ENCODE measurements at places on chromosomes 6 and 20.

GRCh38 chr6:11094941-11095340 is 1.3 kb downstream of the SMIM13 start:
- no peak for DNase-seq

DNA sequence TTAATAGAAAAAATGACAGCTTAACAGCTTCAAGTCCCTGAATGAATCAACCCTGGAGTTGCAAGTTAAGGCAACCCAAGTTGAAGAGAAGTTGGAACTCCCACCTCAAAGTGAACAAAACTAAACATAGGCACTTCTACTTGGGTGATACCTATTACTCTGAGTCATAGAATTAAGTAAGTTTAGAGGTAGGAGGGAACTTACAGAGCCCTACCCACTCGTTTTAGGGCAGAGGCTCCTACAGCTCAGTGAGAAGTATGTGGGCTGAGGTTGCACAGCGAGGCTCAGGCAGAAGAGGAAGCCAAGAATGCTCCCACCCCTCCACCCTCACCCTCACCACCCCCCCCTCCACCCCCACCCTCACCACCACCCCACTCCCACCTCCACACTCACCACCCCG is 42.2 kb downstream of the NFATC2 start:
- DNase-seq, result peak; percentile 83

DNA sequence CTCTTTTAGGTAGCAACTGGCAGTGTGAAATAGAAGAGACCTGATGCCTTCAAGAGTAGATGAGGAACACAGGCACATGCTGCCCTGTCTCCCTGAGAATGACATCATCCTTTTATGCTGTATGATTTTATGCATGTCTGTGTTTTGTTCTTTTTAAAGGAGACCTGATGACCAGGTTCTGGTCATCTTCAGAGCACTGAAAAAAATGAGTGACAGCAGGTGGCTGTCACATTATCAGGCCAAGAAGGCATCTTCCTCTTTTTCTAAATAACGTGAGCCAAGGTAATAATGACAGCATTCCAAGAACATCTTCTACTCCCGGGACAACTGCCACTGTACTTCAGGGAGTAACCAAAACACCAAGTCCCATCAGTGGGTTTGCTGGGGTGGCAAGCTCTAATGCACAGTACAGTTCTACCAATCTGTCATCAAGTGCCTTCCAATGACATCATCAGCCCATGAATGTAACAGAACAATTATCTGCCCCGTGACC is 28.9 kb downstream of the CNKSR3 start:
- DNase-seq, result peak; percentile 17

- DNase-seq, result no peak
Measured at GRCh38 chr6:83097675-83098074, 30.2 kb downstream of the DOP1A start.

- no peak for DNase-seq
Measured at GRCh38 chr6:150687508-150687907, 87.8 kb downstream of the PLEKHG1 start.

DNA sequence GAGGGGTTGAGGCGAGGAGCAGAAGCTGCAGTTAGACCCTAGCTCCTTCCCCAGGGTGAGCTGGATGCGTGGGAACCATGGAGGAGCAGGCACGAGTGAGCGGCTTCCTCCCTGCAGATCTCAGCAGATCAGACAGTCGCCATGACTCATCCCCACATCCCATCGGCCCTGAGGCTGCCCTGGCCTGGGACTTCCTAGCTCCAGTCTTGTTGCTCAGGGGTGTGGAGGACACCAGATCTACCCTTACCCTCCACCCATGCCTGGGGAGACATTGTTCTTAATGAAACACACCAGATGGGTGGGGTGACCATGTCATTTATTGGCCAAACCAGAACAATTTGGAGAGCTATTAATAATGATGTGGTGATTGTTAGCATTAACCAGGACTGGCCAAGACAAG is 36.3 kb upstream of the TGM2 start:
- peak; percentile 55 for DNase-seq

GRCh38 chr20:46363874-46364669 is 42.3 kb downstream of the ELMO2 start:
- peak; percentile 71 for DNase-seq

DNA sequence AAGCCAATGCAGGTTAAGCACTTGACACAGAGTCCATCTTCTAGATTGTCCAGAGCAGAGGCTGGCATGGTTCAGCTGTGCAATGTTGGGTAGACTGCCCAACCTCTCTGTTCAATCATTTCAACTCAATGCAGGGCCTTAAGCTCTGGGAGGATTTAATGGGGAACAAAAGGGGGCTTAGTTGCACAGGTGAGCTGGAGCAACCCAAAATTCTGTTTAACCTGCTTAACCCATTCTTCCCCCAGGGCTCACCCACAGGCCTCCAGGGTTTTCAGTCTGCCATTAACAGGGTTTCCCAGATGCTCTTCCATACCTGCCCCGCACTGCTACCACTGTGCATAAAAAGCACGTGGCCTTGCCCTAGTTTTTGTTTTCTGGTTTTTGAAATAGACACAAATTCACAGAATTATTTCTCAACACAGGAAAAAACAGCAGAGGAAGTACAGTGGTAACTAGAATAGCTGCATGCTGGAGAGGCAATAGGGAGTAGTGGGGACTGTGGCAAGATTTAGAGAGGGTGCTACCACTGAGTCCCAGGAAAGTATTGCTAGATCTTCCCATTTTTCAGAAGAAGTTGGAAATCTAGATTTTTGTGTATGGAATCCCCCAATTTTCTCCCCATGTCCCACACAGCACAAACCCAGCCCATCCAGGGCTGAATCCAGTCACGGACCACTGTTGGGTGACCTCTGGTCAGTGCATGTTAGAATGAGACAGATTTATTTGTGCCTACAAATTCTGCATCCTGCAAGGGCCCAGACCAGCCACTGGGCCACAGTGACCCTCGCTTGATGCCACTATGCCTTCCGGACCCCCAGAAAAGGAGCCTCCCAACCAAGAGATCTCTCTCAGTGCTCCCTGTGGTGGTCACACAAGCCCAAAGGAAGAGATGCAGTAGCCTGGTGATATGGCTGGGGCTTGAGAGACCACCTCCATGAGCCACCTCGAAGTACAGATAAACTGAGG is 4.6 kb downstream of the PTGIS start:
- DNase-seq, result peak; percentile 14

GRCh38 chr6:1123386-1124375 is 188.2 kb upstream of the FOXQ1 start:
- no peak for DNase-seq

- no peak for DNase-seq
Measured at GRCh38 chr6:165746331-165746730, 83.3 kb upstream of the PDE10A start.

GRCh38 chr6:9332241-9332780 is 897.0 kb upstream of the SLC35B3 start:
- no peak for DNase-seq

- peak; percentile 44 for DNase-seq
Measured at GRCh38 chr6:87714093-87714842, 12.2 kb upstream of the AKIRIN2 start.

GRCh38 chr6:130676773-130677144 is 150.4 kb upstream of the SMLR1 start:
- no peak for DNase-seq

GRCh38 chr6:131470534-131470933 is 102.5 kb upstream of the ARG1 start:
- no peak for DNase-seq

DNA sequence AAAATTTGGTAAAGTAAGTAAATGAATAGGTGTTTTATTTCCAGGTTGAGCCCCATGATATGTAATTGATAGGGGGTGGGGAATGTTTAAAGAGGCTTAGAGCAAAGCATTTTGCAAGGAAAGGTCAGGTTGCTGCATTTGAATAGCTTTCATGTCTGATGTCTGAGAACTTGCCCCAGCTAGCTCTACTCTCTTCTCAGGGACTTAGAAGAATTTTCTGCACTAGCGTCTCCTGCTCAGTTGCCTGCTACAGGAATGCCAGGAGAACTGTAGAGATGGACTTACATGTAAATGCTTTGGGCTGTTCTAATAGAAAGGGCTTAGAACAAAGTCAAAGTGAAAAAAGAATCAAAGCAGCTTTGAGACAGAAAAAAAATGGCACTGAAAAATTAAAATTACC is 35.5 kb downstream of the TRMT6 start:
- DNase-seq, result no peak

DNA sequence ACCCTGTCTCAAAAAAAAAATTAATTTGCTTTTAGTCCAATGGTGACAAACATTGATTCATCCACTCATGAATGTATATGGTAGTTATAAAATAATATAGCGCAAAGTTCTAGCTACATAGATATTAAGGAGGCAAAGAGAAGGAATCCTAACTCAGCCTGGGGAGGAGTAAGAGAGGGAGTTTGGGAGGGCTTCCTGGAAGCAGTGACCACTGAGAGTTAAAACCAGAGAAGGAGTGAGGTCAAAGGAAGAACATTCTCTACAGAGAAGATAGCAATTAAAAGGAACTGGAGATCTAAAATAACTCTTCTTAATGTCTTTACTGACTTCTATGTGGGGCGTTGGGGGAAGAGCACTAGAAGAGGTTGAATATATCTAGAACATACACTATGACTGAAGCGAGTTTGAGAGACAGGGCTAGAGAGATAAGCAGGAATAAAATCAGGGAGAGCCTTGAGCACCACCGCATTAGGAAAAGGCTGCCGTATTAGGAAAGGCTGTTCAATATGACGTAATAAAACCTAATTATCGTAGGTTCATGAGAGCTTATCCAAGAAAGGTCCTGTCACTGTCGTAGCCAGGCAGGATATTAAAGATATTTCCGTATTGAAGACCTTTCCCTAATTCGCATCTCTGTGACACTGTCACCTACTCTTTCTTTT is 81.8 kb upstream of the CNKSR3 start:
- DNase-seq, result no peak

DNA sequence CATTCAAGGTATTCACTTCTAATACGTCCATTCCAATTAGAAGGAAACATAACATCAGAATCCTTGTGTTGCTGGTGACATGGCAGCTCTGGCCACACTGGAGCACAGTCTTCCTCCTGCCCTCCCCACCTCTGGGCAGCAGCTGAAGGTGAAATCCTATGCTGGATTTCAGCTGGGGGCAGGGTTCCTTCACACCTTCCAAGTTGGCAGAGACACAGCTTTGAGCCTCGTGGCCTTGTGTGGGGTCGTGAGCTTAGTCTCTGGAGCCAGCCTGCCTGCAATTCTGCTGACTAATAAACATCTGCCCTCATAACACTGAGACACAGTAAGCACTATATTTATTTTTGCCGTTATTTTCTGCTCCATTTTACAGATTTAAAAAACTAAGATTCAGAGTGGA is 218.9 kb upstream of the RIN2 start:
- DNase-seq, result no peak

GRCh38 chr20:31644701-31645100 is 7.0 kb downstream of the COX4I2 start:
- DNase-seq, result no peak

- DNase-seq, result no peak
Measured at GRCh38 chr6:90149280-90149679, 147.4 kb downstream of the BACH2 start.

GRCh38 chr20:6169251-6169650 is 46.4 kb upstream of the FERMT1 start:
- no peak for DNase-seq

- DNase-seq, result no peak
Measured at GRCh38 chr6:21808045-21808470, 214.5 kb downstream of the SOX4 start.

- no peak for DNase-seq
Measured at GRCh38 chr6:84882768-84883766, 118.7 kb upstream of the TBX18 start.

DNA sequence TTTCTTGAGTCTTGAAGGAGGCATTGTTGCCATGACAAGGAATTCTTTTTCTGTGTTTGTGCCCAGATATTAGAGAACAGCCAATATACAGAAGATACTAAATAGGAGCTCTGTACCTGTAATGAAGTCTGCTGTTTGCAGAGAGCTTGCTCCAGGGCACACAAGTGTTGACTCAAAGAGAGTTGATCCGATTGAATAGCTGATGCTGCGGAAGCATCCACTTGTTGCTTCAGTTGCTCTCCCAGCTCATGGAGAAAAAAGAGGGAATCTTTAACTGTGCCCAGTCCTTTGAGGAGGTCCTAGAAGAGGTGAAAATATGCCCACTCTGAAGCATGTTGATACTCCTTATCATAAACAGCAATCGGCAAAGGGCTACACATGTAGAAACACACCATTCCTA is 411.4 kb downstream of the ESR1 start:
- no peak for DNase-seq

GRCh38 chr6:107030151-107030550 is 2.2 kb downstream of the MTRES1 start:
- no peak for DNase-seq

- no peak for DNase-seq
Measured at GRCh38 chr6:112352101-112352500, 5.0 kb downstream of the RFPL4B start.

DNA sequence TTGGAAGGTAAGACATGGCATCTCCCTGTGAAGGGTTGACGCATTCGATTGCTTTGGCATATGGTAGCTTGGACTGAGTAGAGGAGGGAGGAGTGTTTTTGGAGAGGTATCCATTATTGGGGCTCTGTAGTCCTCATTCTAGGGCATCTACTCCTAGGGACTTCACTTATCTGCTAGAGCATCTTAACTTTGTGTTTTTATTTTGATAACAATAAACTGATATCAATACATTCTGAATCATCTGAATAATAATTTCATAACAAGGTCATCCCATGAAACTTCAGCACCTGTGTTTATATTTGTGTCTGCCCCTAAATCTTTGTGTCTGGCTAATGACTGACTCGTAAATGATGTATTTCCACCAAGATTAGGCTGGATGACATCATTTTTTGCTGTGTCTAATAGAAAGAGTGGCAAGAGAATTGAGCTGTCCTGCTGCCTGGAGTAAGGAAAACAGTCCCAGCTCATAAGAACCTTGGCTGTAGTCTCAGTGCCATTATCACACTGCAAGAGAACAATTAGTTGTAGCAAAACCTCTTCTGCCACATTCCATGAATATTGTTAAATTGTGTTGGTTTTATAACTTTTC is 288.5 kb downstream of the PRL start:
- no peak for DNase-seq

- DNase-seq, result no peak
Measured at GRCh38 chr6:37123957-37124729, 45.8 kb upstream of the PIM1 start.

DNA sequence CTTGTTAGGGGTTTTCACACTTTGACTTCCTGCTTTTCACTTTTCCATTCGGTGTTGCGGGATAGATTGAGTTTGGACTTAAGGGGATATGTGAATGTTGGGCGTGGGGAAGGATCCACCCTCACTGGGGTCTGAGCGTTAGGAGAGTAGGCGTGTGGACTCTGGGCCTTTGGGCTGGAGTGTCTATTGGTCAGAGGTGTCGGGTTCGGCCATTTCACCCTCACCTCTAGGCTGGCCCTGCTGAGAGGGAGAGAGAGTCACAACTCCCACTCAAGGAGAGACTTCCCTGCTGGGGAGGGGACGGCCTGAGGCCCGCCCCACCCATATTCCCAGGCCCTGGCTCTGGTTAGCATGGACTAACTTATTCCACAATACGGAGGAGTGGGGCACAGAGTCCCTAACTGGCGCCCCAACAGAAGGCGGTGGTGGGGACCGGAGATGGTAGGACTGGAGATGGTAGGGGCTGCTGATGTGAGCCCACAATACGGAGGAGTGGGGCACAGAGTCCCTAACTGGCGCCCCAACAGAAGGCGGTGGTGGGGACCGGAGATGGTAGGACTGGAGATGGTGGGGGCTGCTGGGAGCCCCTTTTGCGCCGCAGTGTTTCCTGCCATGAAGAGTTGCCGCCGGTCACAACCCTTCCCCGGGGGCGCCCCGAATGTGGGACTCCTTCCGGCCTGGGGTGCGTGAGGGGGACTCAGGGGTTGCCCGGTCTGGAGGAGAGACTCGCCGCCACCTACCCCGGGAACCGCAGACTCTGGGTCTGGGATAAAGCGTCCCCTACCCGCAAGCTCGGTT is 1.4 kb upstream of the PTPRA start:
- DNase-seq, result no peak
